SK-N-SH (cell line): ENCODE measurements at places on chromosomes 1 and 21. TPM values are rescaled to one million over a fixed set of nuclear protein-coding genes. Genes with fewer than 3 reads are reported as not detected.

DNA sequence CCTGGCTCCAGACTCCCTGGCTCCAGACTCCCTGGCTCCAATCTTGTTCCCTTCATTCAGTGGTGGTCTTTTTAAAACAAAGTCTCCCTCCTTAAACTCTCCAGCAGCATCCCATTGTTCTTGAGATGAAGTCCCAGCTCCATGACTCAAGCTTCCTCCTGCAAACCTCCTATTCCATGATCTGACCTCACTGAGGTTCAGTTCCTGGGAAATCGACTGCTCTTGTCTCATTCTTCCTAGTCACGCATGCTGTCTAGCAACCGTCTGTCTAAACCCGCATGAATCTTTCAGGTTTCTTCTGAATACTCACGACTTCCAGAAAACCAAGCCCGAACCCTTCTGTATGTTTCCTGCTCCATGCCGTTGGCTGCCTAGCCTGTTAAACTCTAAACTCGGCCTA lies 91.9 kb downstream of the RAVER2 start:
- no peak overlapping the region for H3K27ac ChIP-seq
- H3K36me3 ChIP-seq, result peaks cover 91% of the 10 kb centered on the region
- no peak overlapping the region for H3K4me3 ChIP-seq
- no peaks in the 10 kb centered on the region for H3K27me3 ChIP-seq
- no peaks in the 10 kb centered on the region; the same call in 1 of the 2 replicates for H3K4me1 ChIP-seq
- DNase-seq, result no peak

DNA sequence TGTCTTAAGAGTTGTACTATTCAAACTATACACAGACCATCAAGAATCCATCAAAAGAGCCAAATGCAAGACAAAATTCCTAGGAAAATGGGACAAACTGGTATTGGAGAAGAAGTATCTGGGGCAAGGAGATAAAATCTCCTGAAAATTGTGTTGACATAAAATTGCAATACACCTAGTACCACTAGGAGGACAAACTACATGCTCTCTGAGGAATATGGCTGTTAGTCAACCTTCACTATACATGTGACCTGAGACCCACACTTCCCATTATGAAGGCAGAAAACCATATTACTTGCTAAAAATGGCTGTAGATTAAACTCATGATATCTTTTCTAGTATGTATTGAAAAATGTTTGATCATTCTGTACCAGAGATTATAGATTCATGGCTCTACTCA lies 30.0 kb downstream of the IRF2BP2 start:
- no peak overlapping the region for H3K27ac ChIP-seq
- no peaks in the 10 kb centered on the region for H3K36me3 ChIP-seq
- no peak for DNase-seq

GRCh38 chr1:54980528-54981241 lies at the start of gene TMEM61:
Gene TMEM61 (plus strand): TSS chr1:54980628. CDS start chr1:54981066, 438 bp downstream.
- no peak within 1 kb of the TSS for H3K4me3 ChIP-seq
- H3K4me1 ChIP-seq, result no peaks in the 10 kb centered on the region
- H3K36me3 ChIP-seq, result no peaks in the 10 kb centered on the region
- peak; percentile 73 for DNase-seq

GRCh38 chr1:76715474-76715873 lies 151.8 kb upstream of the ST6GALNAC5 start:
- no peak for DNase-seq
- no peak overlapping the region for H3K27ac ChIP-seq
- no peaks in the 10 kb centered on the region for H3K4me1 ChIP-seq
- no peak overlapping the region for H3K4me3 ChIP-seq
- no peaks in the 10 kb centered on the region for H3K36me3 ChIP-seq

DNA sequence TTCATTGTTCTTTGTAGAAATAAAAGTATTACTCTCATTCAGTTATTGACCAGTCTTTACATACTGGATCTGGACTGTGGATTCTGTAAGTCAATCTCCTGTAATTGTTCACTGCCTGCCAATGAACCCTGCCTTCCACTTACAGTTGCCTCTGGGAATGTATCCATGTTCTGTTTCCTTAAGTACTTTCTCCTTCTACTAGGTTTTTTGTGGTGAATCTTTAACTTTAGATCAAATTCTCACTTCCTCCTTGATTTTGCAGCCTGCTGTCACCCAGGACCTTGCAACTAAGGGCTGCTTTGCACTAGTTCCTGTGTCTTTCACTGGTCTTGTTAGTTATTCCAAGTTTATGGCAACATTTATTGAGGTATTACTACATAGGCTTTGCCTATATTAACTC lies 28.2 kb upstream of the ANKRD13C start:
- no peak overlapping the region for H3K4me3 ChIP-seq
- H3K27me3 ChIP-seq, result no peaks in the 10 kb centered on the region
- no peak overlapping the region for H3K27ac ChIP-seq
- no peaks in the 10 kb centered on the region for H3K4me1 ChIP-seq

GRCh38 chr1:88791192-88791591 lies 100.2 kb downstream of the GTF2B start:
- DNase-seq, result no peak
- peaks cover 71% of the 10 kb centered on the region for H3K36me3 ChIP-seq
- no peaks in the 10 kb centered on the region for H3K4me1 ChIP-seq
- no peak overlapping the region for H3K27ac ChIP-seq

KRTAP11-1 gene
- polyA plus RNA-seq, result not detected in 2 replicates

WNT3A gene
- not detected in 2 replicates for polyA plus RNA-seq
